ENCODE measurements at places on chromosomes 5 and 9.
A peak's percentile ranks its signal among the peaks of the same experiment; 100 is the strongest.

DNA sequence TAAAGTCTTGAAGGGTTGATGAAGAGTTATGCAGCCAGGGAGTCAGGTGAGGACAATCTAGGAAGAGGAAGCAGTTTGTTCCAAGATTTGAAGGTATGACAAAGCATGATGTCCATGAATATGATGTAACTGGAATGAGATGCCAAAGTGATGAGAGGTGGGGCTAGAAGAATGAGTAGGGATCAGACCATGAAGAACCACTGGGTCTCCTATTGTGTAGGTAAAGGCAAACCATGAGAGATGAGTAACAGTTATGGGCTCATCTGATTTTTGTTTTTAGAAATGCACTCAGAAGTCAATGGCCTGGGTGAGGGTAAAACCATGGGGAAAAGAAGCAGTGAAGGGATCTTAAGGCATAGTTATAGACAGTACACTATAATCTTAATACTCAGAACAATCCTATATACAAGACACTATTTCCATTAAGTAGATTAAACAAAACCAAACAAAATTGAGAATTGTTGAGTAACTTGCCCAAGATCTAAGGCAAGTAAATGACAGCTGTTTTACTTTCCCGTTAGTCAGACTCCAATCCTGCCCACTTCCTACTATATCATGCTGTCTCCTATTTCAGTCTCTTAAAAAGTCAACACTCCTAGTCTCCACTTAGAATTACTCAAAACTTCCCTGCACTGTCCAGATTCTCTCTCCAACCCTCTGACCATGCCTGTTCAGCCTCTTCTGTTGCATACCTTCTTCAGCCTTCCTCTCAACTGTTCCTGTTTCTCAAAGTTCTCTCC, 393.8 kb upstream of the MEF2C start:
- no peak for DNase-seq

GRCh38 chr9:94144394-94144793, 60.1 kb downstream of the PTPDC1 start:
- no peak for DNase-seq

- peak; percentile 17 for DNase-seq
These were observed 26.4 kb downstream of the ZDHHC11B start for GRCh38 chr5:757931-758697.

DNA sequence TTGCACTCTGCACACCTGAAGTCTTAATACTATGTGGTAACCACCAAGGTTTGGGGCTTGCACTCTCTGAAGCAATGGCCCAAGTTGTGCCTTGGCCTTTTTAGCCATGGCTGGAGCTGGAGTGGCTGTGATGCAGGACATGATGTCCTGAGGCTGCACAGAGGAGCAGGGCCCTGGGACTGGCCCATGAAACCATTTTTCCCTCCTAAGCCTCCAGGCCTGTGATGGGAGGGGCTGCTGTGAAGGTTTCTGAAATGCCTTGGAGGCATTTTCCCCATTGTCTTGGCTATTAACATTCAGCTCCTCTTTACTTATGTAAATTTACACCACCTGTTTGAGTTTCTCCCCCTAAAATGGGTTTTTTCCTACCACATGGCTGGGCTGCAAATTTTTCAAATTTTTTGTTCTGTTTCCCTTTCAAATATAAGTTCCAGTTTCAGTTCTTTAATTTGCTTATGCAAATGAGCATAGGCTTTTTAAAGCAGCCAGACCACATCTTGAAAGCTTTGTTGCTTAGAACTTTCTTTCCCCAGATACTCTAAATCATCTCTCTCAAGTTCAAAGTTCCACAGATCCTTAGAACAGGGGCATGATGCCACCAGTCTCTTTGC, 237.4 kb upstream of the DMAC1 start:
- no peak for DNase-seq

GRCh38 chr5:15452781-15453180, 47.2 kb upstream of the FBXL7 start:
- DNase-seq: no peak

- no peak for DNase-seq
These were observed 85.9 kb downstream of the RASGRF2 start for GRCh38 chr5:81046041-81046440.

- DNase-seq: peak; percentile 8
These were observed 12.7 kb downstream of the KCTD16 start for GRCh38 chr5:144183254-144183889.

DNA sequence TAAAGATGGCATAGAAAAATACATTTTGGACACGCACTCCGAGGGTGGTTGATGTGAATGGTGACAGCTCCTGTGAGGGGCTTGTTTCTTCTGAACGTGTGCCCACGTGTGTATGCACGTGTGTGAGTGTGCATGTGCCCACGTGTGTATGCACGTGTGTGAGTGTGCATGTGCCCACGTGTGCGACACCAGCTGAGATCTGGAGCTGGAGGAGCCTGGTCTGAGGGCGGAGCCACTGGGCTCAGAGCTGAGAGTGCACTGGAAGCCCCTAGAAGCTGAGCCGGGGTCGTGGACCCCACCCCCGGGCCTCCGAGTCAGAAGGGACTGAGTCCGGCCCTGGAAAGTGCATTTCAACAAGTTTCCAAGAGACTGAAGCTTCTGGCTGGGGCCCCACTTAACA, 282.5 kb upstream of the IRX4 start:
- no peak for DNase-seq

GRCh38 chr5:115194676-115195075, 25.0 kb upstream of the TRIM36 start:
- DNase-seq: no peak

DNA sequence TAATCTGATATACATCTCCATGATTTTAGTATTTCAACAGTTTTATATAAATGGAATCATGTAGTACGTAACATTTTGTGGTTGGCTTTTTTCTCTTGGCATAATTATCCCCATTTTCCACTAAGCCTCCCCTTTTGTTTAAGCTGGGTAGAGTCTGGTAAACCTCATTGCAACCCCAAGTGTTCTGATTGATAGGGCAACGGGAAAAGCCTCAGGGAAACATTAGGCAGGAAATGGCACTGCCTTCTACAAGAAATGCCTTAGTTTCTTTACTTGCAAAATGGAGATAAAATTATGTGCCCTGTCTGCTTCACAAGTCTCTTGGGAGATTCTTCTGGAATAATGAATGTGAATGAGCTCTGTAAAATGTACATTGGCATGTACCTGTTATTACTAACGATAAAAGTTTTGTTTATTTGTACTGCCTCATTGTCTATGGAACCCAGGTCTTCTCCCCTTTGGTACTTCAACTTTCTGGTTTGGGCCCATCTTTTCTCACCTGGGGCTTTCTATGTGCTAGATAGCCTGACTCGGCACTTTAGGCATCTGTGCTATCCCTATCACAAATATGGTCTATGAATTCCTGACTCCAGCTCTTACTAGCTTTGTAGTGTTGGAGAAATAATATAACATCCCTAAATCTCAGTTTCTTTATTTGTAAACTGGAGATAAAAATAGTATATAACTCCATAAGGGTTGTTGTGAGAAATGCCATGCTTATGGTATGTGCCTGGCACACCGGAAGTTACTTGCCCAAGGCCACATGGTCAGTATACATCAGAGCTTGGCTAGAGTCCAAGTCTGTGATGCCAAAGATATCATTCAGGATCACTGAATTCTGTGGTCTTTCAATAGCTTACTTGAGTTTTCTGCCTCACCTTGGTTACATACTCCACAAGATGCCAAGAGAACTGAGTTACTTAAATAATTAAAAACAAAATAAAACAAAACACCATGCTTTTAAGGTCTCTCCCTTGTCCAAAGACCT, 48.2 kb upstream of the ZNF169 start:
- DNase-seq: no peak

DNA sequence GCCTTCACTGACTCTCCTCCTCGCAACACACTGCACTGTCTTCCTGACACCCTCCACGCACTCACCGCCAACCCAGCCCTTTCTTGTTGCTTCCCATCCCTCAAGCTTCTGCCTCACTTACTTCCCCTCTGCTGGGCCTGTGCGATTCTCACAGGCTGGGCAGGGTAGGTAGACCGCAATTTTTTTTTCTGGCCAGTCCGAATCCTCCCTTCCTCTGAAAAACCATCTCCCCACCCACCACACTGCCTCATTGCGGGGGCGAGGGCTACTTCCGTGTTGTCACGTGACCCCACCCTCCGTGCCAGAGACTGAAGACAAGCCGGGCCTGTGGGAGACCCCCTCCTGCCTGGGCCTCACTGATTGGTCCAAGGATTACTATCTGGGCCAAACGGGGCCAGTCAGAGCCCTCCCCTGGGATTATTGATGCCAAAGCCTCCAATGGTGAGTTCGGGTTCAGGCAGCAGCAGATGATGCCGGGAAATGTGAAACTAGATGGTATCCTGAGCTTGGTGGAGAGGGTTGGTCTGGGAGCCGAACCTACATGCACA, 73.1 kb downstream of the STK10 start:
- DNase-seq: no peak

DNA sequence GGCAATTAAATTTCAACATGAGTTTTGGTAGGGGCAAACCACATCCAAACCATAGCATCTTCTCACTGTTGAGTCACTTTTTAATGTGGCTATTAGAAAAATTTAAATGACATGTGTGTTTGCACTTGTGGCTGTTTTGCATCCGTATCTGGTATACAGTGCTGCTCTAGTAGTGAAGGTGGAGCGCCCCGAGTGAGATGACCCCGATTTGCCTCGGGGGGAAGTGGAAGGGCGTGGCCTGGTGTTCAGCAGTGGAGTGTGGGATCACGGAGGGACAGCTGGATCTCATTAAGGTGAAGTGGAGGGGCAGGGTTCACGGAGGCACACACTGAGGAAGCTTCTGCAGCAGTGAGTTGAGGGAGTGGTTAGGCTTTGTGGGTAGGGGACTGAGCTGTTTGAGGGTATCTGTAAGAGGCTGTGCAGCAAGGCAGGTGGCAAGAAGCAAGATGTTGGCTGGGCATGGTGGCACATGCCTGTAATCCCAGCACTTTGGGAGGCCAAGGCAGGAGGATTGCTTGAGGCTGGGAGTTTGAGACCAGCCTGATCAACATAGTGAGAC, 6.2 kb upstream of the GMCL2 start:
- DNase-seq: no peak

DNA sequence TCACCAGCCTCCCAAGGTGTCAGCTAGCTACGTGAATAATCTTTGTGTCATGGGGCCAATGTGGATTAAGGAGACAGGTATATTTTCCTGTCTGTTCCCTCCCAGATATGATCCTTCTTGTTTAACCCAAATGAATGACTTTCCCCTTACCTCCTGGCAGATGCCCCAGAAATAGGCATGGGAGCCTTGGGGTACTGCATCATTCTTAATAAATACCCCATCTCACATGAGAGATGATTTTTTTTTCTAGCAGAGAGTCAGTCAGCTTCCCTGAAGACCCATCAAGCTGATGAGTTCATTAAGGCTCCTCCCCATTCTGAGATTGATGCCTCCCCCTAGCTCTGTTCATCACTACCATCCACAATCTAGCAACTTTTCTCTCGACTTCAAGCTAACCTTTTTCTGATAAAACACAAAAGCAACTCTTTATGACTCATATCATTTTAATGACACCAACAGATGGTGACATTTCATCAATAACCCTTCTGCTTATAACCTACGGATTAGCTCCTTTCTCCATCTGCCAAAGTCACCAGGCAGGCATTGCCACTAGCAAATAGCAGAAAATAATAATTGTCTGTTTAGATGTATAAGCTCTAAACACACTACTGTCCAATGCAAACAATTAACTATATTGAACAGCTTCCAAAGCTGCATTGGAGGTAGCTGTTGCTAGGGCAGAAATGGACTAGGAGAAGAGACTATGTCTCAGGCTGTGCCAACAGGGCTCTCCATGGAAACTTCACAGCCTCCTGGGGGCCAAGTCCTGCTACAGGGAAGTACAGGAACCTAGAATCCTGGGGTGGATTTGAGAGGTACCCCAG, 143.7 kb downstream of the ACER2 start:
- DNase-seq: no peak

DNA sequence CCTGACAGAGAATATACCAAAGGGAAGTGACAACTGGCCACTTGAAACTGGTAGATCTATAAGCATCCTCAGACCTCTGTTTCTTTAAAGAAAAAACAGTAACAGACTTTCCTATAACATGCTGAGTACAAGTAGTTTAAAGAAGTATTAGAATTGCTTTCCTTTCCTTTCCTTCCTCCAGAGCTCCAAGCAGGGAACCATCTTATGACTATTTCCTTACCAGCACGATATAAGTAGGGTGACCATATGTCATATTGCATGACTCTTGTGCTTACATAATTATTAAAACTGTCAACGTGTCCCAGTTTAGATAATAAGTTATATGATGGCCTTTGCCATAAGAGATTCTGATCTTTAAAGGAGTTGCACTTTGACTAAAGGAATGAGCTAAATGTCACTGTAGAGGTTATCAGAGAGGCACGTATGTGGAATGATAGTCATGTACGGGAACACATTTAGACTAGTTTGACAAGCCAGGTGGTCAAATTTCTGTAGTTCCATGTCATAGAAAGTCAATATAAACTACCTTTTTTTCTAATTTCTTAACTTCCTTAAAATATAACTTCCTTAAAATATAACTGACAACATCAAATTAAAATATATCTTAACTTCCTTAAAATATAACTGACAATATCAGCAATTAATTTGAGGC, 212.7 kb upstream of the CD180 start:
- DNase-seq: no peak

GRCh38 chr5:9573796-9574195, 27.9 kb upstream of the SEMA5A start:
- no peak for DNase-seq

DNA sequence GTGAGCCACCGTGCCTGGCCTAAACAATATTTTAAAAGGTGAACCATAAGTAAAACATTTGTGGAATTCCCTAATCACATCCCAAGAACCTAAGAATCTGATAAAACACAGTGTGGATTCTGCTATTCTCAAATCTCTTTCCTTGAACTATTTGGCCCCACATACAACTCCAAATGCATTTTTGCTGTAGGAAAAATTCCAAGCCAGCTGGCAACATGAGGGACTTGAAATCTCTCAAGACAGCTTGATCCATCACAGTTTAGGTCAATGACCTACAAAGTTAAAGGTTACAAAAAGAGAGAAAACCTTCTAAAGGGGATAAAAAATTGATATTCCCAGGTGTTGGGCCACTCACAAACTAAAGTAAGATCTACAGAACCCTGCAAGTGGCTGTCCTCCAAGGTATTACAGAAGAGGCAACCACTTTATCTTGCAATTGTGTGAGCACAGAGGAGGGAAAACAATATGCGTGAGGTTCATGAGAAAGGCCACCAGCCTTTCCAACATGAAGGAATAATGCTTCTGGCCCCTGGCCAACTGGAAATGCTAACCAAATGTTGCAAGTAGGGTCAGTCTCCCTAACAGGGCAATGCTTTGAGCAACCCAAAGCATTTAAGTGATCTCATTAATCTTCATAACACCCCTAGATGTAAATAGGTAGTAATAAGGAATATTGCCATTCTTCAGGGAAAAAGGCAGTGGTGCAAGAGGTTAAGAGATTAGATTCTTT, 221.4 kb downstream of the SEMA5A start:
- no peak for DNase-seq
